ENCODE measurements at places on chromosomes 5 and 9.

DNA sequence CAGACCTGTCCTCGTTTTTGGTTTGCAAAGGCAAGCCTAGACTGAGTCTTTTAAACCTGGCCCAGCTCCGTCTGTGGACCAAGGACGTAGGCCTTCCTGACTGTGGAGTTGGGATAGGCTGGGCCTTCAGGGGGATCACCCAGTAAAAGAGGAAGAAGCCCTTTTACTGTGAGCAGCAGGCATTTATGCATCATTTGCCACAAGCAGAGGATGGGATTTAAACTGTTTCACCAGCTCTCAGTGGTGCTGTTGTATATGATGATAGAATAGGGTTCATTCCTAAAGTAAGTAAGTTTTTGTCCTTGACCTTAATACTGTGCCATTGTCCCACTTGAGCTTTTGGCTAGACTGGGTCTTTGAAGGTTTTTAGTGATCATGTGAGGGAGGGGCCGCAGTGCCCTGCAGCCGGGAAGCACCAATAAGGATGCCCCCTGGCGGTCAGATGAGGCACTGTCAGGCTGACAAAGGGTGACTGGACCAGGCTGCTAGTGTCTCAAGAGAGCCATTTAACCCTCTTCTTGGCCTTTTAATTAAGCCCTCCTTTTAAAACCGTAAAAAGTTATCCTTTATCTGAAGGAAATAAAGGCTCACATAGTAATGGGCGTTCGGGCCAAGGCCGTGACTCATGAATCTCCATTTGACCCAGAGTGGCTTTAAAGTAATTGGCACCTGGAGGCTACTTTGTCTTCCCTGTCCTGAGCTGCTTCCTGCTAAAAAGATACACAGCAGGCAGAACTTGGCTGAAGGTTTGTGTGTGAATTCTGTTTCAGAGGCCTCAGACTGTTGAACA is 74.0 kb downstream of the UBAP1 start:
- peak; percentile 74 for DNase-seq

- DNase-seq, result no peak
Observed at GRCh38 chr5:72032788-72033187, 74.5 kb upstream of the MAP1B start.

DNA sequence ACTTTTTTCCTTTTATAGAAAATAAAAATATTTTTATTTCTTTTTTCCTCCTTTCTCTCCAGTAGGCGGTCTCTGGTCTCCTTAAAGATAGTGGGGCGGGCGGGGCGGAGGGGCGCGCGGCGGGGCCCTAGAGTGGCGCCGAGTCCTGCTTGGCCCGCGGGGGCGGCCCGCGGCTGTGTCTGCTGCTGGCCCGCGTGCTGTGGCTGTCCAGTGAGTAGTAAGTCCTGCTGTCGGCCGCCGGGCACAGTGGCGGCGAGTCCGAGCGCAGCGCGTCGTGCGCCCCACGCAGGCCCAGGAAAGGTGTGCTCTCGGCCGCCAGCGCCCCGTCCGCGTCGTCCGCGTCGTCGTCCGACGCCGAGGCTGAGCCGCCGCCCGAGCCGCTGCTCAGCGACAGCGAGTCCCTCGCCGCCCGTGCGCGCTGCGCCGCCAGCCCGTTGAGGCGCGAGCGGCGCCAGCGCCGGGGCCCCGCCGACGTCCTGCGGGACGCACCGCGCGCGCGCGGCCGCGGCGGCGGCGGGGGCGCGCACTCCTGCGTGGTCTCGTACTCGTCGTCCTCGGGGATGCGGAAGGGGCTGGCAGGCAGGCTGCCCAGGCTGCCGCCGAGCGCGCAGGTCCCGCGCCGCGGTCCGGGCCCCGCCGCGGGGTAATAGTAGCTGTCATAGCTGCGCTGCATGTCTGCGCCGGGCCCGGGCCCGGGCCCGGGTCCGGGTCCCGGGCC is 52.3 kb downstream of the PSD2 start:
- DNase-seq, result peak; percentile 67

DNA sequence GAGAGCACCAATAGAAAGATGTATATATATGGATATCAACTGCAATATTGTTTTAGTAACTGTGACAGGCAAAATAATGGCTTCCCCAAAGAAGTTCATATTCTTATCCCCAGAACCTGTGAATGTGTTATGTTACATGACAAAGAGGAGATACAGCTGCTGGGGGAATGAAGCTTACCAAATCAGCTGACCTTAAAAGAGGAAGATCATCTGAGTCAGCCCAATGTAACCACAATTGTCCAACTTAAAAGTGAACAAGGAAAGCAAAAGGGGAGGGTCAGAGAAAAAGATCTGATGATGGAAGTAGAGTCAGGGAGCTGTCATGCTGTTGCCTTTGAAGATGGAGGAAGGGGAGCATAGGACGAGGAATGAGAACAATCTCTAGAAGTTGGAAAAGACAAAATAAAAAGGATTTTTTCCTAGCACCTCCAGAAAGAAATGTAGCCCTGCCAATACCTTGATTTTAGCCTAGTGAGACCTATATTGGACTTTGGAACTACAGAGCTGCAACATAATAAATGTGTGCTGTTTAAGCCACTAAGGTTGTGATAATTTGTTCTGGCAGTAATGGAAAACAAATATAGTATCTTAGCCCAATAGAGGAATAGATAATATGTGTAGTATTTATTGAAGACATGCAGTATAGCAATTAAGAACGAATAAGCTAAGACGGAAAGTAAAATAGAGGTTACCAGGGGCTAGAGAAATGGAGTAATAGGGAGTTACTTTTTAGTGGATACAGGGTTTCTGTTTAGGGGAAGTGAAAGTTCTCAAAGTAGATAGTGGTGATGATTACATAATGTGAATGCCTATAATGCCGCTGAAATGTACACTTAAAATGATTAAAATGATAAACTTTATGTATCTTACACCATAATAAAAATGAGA is 115.9 kb downstream of the PIK3R1 start:
- peak; percentile 41 for DNase-seq

- no peak for DNase-seq
Observed at GRCh38 chr5:10469253-10470050, 27.8 kb downstream of the ROPN1L start.

- no peak for DNase-seq
Observed at GRCh38 chr5:158155811-158156505, 297.0 kb upstream of the CLINT1 start.

GRCh38 chr5:77773734-77774280 is 2.3 kb downstream of the TBCA start:
- DNase-seq, result no peak

Measured in hematopoietic multipotent progenitor cell (in vitro differentiated cells).